ENCODE measurements at places on chromosomes 1 and 21.

- DNase-seq: no peak
Measured at GRCh38 chr1:225847610-225848009, 34.6 kb downstream of the TMEM63A start.

GRCh38 chr1:171860696-171861095, 19.4 kb downstream of the DNM3 start:
- DNase-seq: no peak

DNA sequence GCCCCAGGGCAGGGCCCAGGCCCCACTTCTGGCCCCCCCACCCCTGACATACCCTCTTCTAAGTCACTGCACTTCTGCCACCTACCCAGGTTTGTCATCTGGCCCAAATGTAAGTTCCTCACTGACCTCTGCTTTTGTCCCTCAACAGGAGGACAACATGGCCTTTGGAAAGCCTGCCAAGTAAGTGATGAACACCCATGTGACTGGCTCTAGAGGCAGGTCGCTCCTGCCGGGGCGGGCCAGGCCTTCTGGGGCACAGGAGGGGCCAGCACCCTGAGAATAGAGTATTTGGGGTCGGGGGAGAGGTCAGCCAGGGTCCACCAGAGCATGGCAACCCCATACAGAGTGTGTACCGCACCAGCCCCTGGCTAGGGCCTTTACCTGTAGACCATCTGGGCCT, 9.9 kb upstream of the SYTL1 start:
- no peak for DNase-seq

GRCh38 chr1:5707566-5708345, 284.5 kb downstream of the NPHP4 start:
- no peak for DNase-seq

DNA sequence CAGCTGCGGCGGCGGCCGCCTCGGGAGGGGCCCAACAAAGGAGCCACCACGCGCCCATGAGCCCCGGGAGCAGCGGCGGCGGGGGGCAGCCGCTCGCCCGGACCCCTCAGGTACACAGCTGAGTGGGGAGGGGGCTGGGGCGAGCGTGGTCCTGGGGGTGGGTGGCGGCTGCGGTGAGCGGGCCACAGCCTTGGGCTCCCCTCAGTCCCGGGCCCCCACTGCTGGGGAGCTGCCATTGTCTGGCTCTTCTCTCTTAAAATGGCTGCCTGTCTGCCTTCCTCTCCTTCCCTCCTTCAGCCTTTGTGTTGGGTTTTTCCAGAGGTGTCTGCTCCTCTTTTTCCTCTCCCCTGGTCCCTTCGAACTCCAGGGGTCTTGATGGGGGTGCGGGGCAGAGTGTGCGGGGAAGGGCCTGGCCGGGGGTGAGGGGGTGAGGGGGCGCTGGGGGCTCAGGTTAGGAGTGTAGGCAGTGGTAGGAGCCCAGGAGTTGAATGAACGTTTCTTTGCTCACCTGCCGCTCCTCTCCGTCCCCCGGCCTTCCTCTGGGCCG, 1.7 kb downstream of the ARID1A start:
- DNase-seq: no peak

DNA sequence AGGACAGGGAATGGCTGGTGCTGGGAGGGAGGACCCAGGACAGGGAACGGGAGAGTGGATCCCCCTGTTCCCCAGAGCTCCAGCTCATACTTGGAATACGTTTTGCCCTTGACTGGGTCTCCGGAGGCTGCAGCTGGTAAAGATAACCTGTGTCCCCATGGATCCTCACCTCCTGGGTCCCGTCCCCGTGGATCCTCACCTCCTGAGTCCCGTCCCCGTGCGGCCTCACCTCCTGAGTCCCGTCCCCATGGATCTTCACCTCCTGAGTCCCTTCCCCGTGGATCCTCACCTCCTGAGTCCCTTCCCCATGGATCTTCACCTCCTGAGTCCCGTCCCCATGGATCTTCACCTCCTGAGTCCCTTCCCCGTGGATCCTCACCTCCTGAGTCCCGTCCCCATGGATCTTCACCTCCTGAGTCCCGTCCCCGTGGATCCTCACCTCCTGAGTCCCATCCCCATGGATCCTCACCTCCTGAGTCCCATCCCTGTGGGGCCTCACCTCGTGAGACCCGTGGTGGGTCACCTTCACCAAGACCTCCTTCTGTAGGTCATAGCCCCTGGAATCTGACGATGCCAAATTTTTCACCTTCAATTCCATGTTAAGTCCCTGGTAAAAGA, 61.4 kb downstream of the SCCPDH start:
- no peak for DNase-seq
